ENCODE measurements at places on chromosomes 4 and X.

GRCh38 chr4:150345207-150345744 is 236.7 kb upstream of the MAB21L2 start:
- no peak for DNase-seq

DNA sequence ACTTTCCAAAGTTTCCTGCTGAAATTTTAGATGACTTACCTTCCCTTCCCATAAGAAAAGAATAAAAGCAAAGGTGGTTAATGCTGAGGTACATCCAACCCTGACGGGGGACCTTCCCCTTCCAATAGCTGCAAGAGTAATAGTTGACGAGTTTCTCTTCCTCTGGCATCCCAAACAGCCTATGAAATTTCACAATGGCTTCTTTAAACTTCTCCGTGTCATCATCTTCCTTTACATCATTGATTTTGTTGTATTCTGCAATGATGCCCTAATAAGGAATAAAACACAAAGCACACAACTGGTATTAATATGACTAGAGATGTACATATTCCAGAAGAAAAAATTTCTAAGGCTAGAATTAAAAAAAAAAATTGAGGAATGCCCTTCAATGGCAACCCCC is 76.6 kb downstream of the TBC1D9 start:
- DNase-seq, result no peak

GRCh38 chr4:163857903-163858302 is 363.4 kb downstream of the TMA16 start:
- no peak for DNase-seq

- no peak for DNase-seq
Observed at GRCh38 chr4:169047956-169048355, 37.9 kb upstream of the CBR4 start.

DNA sequence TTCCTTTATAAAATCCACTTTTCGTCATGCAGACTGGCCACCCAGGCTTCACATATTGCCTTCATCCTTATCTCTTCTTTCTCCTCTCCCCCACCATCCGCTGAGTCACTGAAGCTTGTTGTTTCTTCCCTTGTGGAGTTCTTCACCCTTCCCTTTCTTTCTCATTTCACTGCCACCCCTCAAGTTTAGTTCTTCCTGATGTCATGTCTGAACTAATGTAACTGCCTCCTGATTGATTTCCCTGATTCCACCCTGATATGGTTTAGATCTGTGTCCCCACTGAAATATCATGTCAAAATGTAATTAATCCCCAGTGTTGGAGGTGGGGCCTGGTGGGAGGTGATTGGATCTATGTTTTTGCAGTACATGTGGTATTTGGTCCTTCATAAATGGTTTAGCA is 151.4 kb downstream of the CPEB2 start:
- DNase-seq, result no peak

DNA sequence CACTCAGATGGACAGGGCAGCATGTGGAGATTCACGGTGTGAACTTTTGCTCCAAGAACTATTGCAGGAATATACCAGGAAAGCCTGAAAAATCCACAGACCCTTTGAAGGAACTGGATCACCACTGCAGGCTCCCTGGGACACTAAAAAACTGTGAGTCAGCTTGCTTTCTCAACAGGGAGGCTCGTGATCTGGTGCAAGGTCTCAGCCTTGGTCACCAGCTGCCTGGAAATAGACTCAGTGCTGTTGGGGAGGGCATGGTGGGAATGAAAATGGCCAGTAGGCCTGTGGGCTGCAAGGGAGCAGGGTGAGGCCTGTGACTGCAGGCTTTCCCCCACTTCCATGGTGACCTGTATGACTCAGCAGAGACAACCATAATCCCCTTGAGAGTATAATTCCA is 426.4 kb upstream of the RPS6KA3 start:
- DNase-seq, result no peak

DNA sequence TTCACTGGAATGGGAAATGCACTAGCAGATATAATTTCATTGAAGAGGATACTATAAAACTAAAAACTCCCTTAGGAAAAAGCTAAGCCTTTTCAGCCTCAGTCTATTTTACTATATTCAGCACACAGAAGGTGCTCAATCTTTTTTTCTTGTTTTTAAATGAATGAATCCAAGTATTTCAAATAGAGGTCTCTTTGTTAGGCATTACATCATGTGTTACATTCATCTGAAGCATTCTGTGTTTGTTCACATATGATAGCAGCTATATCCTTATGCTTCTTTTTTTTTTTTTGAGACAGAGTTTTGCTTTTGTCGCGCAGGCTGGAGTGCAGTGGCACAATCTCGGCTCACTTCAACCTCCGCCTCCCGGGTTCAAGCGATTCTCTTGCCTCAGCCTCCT is 278.4 kb downstream of the CAMK2D start:
- no peak for DNase-seq

DNA sequence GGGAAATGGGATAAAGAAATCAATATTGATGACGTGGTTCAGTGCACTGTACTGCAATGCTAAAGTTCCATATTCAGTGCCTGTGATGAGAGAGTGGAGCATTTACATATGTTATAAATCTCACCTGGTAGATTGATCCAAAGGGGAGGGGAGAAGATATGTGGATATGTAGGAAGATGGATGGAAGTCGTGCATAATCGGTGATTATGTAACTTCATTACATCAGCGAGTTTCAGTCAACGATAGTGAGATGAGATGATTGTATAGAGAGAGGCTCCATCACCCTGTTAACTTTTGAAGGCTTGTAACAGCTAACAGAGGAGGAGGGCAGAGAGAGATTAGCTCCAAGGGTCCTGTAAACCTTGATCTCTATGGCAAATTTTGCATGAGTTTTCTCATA is 1.8 kb downstream of the IL1RAPL1 start:
- no peak for DNase-seq

GRCh38 chrX:149849787-149850186 is 31.2 kb upstream of the MAGEA8 start:
- no peak for DNase-seq

GRCh38 chr4:24477919-24478318 is 106.4 kb downstream of the DHX15 start:
- DNase-seq, result no peak

GRCh38 chr4:71304289-71304850 is 34.5 kb upstream of the SLC4A4 start:
- no peak for DNase-seq

DNA sequence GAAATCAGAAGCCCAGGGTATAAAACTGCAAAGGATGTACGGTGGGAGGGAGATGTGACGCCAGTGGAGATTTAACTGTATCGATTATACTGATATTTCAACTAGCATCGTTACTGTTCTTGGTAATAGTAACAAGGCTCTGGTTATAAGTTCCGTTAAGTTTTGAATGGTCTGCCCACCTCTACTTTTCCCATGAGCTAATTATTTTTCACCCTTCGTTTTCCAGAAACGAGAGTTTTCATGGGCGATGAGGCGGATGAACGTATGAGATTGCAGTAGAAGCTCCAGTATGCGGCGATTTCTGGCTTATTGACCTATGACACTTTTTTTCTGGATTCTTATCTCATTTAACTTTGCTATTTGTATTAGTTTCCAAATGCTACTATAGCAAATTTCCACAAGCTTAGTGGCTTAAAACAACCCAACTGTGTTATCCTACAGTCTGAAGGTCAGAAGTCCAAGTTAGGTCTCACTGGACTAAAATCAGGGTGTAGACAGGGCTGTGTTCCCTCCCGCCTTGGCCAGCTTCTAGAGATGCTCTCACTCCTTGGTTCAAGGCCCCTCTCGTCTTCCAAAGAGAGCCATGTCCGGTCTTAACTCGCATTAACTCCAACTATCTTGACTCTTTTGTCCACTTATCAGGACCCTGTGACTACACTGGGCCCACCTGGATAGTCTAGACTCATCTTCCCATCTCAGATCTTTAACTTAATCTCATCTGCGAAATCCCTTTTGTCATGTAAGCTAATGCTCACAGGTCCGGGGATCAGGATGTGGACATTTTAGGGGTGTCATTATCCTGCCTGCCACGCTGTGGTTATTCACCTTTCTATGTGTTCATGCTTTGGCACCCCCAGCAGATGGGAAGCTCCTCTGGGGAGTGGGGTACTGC is 122.5 kb downstream of the IRF2 start:
- no peak for DNase-seq

- DNase-seq, result no peak
Observed at GRCh38 chr4:188767496-188767895, 628.3 kb downstream of the TRIML1 start.

GRCh38 chr4:738781-739280 is 33.2 kb downstream of the PCGF3 start:
- no peak for DNase-seq

DNA sequence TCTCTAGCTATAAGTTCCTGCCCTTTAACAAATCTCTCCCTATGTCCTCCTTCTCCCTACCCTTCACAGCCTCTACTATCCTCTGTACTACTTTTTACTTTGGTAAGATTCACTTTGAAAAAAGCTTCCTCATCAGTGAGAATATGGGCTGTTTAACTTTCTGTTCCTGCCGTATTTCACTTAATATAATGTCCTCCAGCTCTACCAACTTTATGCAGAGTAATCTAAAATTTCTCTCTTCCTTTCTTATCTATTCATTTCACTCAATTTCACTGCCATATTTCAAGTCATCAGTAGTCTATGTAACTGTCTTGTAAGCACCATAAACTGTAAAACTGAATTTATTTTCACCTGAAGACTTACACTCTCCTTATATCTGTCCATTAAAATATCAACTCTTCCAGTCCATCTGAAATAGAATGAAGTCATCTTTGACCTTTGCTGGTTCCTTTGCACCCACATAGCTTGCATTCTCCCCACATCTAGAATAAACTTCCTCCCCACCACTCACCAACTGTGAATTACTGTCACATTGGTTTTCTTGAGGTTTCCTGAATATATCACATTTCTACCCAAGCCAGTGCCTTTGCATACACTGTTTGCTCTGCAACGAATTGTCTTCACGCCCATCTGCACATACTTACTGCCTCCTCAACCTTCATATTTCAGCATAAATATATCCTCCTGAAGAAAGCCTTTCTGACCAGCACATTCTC is 54.6 kb downstream of the ARAP2 start:
- no peak for DNase-seq

DNA sequence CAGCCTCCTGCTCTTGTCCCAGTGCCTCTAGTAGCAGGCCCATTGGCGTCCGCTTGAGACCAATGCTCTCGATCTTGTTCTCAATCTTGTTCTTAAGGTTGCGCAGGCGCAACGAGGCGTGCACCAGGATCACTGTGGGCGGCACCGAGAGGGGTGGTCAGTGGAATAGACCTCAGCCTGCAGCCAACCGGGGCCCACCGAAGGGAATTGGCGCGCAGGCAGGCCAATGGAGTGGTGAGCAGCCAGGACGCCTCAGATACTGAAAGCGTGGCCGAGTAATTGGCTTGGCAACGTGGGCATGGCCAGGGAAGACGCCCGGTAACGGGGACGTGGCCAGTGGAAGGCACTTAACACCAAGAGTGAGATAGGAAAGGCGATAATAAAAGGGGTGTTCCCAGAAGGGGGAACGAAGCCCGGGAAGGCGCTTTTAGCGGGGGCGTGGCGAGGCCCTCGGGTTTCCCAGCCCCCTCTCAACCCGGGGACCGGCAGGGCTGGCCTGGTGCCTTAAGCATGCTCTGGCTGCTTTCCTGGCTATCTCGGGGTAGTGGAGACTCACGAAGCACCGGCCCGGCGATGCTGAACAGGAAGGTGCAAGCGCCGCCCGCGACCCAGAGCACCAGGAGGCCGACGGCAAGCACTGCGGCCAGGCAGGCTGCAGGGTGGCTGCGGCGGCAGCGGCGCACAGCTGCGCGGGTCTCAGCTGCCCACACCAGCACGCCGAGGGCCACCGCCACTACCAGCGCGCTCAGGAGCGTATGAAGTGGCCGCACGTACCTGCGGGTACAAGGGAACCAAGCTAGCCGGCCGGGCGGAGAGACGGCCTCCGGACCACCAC is 1.7 kb downstream of the PRAF2 start:
- DNase-seq, result no peak

GRCh38 chrX:23012162-23012561 is 12.4 kb downstream of the DDX53 start:
- DNase-seq, result no peak

DNA sequence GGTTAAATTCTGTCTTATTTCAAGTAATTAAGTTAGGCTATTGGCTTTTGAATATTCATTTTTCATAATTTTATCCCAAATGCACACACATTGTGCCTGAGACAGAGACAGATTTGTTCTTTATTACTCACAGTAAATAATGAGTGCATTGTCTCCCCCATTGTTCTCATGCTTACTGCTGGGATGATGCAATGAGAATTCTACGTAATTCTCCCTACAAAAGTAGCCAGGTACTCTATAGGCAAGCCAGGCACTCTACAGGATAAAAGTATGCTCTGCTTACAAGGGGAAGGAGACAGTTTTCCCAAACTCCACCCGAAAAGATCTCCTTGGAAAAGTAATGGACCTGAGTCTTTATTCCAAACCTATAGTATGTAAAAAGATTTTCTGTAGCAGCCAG is 1890.7 kb upstream of the PCDH10 start:
- no peak for DNase-seq

- DNase-seq, result no peak
Observed at GRCh38 chr4:183503497-183504063, 1.3 kb upstream of the ING2 start.

DNA sequence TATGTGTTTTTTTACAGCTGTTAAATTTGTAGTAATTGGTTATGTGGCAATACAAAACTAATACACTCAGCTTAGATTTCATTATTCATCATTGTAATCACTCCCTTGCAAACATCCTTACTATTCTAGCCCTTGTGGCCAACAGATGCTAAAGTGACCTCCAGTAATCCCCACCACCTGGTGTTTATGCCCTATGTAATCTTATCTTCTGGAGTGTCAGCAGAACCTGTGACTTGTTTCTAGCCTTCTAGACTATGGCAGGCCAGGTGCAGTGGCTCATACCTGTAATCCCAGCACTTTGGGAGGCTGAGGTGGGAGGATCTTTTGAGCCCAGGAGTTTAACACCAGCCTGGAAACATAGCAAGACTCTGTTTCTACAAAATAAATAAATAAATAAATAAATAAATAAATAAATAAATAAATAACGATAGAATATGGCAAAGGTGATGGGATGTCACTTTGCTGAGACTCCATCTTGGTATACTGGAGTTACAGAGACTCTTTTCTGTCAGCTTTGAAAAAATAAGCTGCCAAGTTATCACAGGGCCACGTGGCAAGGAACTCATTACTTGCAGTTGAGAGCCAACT is 12.3 kb upstream of the TSR2 start:
- DNase-seq, result no peak

- DNase-seq, result no peak
Observed at GRCh38 chr4:165715989-165716388, 157.0 kb upstream of the TLL1 start.

GRCh38 chr4:143178923-143179322 is 5.8 kb upstream of the USP38 start:
- no peak for DNase-seq

- DNase-seq, result no peak
Observed at GRCh38 chrX:1076871-1077651, 135.4 kb downstream of the CRLF2 start.

DNA sequence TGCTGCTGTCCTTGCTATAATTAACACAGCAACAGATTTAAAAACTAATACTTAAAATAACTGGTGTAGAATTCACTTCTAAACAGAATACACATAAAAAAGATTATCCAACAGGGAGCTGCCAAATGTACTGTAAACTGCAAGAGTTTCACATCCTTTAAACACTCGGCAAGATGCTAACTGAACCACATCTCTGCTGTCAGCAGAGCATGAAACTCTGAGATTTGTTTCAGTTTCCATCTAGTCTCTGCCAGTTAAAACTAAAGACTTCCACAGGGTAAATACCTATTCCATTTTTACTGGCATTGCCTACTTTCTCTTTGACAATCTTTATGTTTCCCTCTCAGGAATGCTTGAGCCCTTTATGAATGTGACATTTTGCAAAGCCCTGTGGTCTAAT is 127.7 kb downstream of the SLC7A11 start:
- DNase-seq, result no peak

- DNase-seq, result no peak
Observed at GRCh38 chrX:153102418-153102817, 30.2 kb downstream of the PNMA6A start.

- DNase-seq, result no peak
Observed at GRCh38 chr4:173217727-173218126, 49.1 kb downstream of the GALNT7 start.

Data from activated CD8-positive, alpha-beta memory T cell treated with anti-CD3 and anti-CD28 coated beads for 48 hours (primary cell).